ENCODE measurements at places on chromosomes 5 and 9.

GRCh38 chr5:32542216-32543059 is 42.9 kb upstream of the SUB1 start:
- DNase-seq = no peak

- DNase-seq = no peak
These were observed 4.6 kb upstream of the BARX1 start for GRCh38 chr9:93959739-93960154.

DNA sequence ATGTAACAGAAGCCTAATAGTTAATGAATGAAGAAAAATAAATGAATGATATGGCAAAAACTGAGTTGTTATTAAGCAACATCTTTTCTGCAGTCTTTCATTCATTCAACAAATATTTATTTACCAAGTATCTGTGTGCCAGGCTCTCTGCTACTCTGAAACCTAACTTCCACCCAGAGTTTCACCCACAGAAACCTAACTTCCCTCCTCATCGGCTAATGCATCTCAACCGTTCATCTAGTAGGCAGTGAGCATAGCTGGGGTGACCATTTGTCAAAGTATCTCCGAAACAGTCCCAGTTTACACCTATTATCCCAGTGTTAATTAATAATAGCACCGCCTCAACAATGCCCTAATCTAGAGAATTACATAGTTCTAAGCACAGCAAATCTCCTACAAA is 1.5 kb downstream of the TTC39B start:
- DNase-seq = no peak

- DNase-seq = no peak
These were observed 55.5 kb upstream of the FBXL17 start for GRCh38 chr5:108437425-108437824.

DNA sequence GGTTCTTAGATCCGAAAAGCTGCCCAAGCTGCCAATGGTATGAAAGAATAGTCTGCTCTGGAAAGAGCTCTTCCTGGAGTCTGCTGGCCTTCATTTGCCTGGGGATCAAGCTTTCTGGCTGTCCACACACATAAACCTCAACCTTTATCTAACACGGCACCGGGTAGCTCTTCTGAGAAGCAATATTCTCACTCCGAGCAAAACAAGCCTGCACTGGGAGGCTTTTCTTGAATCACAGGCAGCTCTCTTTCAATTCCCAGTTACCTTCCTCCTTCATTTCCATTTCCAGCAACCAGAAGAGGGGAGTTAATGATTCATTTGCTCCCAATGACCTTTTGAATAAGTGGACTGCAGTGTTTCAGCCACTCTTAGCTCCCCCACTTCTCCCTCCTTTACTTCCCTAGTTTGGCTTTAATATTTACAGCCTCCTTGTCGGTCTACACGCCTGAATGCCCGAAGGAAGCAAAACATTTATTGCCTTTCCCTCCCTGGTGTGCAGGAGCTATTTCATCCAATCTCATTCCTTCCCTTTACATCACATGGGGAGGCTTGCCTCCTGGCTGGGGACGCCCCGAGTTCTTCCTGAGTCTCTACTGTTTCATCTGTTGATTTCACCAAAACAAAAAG is 187.1 kb downstream of the ARHGEF28 start:
- DNase-seq = no peak

- DNase-seq = no peak
These were observed 105.1 kb upstream of the TNPO1 start for GRCh38 chr5:72711351-72711750.

GRCh38 chr9:22379272-22379671 is 67.4 kb upstream of the DMRTA1 start:
- DNase-seq = no peak

DNA sequence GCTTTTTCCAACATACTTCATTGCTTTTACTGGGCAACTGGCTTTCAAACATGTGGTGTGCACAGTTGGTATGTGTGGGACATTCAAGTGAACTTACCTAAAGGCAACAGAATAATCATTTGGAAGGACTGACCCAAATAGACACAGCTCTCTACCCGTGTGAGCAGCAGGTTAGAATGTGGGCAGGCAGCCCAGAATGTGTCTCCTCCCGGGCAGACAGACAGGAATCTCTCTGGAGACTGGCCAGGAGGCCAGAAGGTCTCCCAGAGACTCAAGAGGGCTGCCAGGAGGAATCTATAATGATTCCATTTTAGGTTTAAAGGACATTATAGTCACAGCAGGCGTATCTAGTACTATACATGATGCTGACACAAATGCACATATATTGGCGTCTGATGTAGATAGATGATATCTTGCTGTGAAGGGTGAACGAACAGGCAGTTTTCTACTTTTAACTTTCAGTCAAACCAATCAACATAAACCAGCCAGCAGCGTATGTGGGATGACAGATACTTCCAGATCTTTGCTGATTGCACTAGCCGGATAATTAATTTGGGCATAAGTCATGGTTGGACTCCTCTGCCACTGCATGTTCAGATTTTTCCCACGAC is 297.4 kb upstream of the ZNF608 start:
- no peak for DNase-seq

DNA sequence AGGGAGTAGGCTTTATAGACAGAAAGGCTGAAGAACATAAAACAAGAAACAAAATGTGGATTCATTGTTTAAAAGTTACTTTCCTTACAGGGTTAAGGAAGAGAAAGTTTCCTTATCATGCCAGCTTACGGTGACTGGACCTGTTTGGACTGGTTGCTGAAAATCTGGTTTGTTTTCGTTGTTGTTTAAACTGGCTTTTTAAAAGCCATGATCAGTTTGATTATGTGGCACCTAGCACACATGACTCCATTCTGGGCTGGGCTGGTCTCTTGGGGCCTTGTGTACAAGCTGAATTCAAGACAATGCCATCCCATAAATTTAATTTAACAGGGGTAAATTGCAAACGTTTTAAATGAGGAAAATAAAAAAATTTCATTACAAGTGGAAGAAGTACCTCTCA is 18.4 kb upstream of the ZNF474 start:
- no peak for DNase-seq

DNA sequence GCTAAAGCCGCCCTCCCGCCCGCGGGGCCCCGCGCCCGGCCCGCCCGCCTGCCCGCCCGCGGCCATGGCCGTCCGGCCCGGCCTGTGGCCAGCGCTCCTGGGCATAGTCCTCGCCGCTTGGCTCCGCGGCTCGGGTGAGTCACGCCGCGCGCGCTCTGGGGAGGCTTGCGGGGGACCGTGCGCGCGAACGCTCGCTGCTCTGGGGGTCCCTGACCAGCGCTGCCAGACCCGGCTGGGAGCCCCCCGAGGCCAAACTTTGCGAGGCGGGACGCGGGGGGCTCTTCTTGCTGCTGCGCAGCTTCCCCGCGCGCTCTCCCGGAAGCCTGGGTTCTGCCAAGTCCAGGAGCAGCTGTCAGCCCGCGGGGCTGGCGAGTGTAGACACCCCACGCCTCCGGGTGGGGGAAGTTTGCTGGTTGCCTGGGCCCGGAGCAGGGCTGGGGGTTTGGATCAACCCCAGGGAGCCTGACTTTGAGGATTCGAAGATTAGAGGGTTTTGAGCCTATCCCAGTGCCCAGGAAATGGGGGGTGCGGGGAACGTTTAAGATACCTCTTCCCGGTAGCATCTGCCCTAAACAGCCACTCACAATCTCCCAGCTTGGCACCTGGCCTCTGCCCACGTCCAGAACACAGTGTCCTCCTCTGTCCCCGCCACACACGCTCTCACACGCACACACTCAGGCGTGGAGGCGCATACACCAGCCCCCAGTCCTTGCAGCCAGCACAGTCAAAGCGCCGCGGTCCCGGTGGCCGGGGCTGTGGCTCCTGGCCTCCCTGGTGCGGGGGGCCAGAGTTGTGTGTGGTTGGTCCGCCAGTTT is 535 bp downstream of the UNC5A start:
- DNase-seq = no peak

GRCh38 chr9:17509151-17509550 is 69.7 kb upstream of the SH3GL2 start:
- DNase-seq = no peak

GRCh38 chr9:106682420-106682819 is 180.5 kb upstream of the ZNF462 start:
- DNase-seq = no peak

DNA sequence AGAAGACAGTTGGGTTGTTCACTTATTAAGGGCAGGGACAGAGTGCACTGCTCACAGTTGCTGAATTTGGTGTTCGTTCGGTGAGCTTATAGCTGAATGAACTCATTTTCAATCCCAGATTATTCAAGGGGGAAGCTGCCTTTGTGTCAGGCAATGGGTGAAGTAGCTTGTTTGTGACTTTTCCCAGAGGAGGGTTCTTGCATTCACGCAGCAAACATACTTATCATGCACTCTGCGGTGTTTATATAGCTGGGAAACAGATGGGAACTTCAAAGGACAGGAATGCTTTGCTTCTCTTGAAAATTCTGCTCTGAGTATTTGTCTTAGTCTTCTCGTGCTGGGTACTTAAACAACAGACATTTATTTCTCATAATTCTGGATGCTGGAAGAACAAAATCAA is 64.7 kb upstream of the ABCA1 start:
- DNase-seq = no peak

- no peak for DNase-seq
These were observed 41.9 kb downstream of the MTRR start for GRCh38 chr5:7910738-7911428.

GRCh38 chr5:157606046-157606445 is 30.5 kb upstream of the ADAM19 start:
- DNase-seq = no peak

- DNase-seq = no peak
These were observed 120.2 kb downstream of the SEMA6A start for GRCh38 chr5:116454417-116454927.

DNA sequence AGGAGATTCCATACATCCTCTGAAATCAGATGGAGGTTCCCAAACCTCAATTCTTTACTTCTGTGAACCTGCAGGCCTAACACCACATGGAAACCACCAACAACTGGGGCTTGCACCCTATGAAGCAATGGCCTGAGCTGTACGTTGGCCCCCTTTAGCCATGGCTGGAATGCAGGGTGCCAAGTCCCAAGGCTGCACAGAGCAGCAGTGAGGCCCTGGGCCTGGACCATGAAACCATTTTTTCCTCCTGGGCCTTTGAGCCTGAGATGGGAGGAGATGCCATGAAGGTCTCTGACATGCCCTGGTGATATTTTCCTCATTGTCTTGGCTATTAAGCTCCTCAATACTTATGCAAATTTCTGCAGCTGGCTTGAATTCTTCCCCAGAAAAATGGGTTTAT is 983.8 kb downstream of the CDH9 start:
- DNase-seq = no peak

GRCh38 chr9:101639785-101640665 is 45.3 kb upstream of the PPP3R2 start:
- DNase-seq = no peak

- DNase-seq = no peak
These were observed 317.0 kb downstream of the ICE1 start for GRCh38 chr5:5739490-5739945.

GRCh38 chr9:8673830-8674229 is 874.3 kb upstream of the DMAC1 start:
- no peak for DNase-seq

GRCh38 chr9:91071184-91071990 is 269.8 kb downstream of the SYK start:
- DNase-seq = peak; percentile 64

DNA sequence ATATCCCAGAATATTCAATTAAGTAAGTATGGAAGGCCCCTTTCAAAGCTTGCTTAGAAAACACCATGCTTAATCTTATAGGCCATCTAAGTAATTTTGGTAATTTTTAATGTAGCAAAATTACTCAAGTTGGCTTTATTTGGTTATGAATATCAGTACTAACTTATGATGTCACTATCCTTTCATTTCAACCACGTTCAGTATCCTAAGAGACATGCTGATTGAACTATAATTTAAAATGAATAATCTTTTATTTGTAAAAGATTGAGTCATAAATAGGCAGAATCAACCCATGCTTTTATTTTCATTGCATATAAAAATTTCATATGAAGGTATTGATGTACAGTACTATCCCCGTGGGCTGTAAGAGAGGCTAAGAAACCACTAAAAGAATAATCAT is 386.9 kb downstream of the RAB3C start:
- DNase-seq = no peak

DNA sequence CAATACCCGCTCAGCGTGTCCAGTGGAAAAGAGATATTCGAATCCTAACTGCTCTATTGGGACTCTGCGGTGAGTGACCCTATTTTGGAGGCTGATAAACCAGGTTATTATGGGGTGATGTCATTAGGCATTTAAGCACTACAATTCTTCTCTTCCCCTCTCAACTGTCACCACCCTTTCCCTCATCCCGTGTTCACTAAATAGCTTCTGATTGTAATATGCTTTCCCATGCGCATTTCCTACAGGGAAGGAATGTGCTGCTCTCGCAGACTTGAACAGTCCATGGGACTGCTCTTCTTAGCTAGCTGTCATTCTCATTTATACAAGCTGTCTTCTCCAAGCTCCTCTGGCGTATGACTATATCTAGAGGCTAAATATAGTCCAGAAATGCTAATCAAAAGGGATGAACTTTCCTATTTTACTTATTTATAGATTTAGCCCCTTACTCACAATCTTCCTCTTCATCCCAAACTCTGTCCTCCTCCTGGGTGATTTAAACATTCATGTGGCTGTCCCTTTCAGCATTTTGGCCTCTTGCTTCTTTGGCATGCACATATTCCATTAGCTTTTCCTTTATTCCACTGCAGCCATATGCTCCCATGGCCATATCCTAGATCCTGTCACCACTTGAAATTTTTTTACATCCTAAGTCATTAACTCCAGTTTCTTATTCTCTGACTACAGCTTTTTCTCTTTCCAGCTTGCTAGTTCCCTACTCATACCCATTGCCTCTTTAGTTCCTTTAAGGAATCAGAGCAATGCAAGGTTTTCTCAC is 39.6 kb upstream of the CSNK1G3 start:
- no peak for DNase-seq

- no peak for DNase-seq
These were observed 525.4 kb upstream of the TLE4 start for GRCh38 chr9:79046401-79046800.

GRCh38 chr5:127210042-127210441 is 80.6 kb upstream of the MEGF10 start:
- no peak for DNase-seq

DNA sequence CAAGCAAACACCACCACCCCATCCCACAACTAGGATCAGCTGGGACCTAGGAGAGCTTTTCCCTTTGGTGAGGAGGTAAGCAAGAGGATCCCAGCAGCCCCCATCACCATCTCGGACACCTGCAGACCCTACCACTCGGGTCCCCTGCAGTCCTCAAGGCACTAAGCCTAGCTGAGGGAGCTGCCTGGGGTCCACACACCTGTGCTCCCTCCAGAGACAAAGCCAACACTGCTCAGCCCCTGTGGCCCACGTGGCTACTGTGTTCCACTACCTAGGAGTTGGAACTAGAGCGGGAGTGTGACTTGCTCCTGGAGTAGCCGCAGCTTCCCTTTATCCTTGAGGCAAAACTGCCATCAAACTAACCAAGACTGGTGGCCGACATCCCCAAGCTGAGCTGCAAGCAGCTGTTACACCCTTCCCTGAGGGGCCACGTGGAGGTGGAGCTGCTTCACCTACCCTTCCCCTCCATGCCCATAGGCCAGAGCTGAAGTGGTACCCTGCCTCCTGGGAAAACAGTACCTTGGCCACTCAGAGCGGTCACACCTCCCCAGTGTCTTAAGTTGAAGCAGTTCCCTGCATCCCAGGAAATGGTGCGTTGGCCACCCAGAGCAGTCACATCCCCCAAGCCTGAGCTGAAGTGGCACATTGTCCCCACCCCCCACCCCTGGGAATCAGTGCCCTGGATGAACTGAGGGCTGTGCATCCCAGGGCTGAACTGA is 205.5 kb downstream of the CACNA1B start:
- DNase-seq = peak; percentile 59
